ENCODE measurements at places on chromosomes 3 and 15.
A peak's percentile ranks its signal among the peaks of the same experiment; 100 is the strongest.

GRCh38 chr3:16423298-16423697, 90.2 kb downstream of the RFTN1 start:
- DNase-seq = no peak

DNA sequence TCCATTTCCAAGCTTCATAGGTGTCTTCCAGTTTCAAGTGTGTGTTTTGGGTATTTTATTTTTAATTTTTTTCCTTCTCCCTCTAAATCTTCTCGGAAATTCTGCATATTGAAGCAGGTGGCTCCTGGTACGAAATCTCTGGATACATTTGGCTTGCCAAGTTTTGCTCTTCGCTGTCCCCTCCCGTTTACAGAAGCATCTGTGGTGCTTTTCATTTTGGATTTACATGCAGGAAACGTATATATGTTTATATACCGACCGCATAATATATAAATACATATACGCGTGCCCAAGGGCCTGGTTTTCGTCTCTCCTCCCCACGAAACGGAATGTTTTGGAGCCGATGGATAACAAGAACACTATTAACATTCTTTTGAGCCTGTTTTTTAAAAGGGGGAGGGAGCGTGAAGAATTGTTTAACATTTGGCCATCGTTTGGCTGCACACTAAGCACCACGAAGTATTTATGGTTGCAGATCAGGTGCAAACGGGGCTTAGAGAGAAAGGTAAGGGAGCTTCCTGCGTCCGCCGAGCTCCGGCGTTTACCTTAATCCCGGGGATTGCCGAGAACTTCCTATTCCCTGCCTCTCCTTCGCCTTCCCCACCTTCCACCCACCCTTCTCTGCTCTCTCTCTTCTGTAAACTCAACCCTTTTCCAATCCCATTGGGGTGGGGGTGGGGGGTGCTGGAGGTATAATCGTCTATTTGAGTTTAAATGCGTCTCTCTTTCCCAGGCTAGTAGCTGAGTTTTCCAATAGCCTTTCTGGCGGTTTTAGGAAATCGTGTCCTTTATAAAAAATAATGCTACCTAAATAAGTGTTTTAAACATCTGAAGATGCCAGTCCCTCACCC, 1.1 kb upstream of the NLGN1 start:
- peak; percentile 4 for DNase-seq

DNA sequence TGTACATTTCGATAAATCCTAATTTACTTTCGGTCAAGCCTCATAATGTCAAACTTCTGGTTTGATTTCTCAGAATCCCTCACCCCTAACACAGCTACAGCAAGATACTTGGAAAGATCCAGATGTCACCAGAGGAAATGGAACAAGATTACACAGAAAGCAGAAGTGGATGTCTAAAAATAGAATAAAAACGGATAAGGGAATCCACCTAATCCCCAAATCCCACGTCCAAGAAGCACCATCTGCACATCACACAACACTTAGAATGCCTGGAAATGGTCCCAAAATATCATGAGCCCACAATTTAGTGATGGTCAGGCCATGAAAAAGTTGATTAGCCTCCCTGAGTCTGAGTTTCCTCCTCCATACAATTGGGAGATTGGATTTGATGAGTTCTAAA, 61.7 kb downstream of the AGTR1 start:
- DNase-seq = no peak

DNA sequence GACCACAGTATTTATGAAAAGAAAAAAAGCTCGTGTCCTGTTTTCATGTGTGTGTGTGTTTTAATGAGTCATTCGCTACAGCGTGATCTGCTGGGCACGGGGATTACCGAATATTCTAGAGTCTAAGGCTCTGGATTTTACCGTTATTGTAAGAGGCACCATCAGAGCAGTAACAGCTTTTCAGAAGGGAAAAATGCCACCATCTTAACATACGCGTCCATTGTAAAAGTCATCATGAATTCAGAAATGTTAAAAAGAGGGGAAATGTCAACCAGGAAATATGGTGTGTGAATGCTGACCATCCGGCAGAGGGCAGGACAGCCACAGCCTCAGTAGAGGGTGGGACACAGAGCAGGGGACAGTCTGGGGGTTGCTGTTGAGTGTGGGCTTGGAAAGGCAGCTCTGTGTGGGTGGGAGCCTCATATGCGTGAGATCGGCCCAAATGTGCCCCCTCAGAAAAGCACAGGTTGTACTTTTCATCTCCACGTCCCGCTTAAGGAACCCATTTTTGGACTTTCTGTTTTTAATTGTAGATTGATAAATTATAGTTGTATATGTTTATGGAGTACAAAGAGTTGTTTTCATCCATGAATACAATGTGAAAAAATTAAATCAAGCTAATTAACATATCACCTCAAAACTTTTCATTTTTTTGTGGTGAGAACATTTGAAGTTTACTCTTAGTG, 69.6 kb downstream of the ASB7 start:
- DNase-seq = peak; percentile 75

GRCh38 chr15:70512772-70513362, 250.5 kb downstream of the UACA start:
- DNase-seq = peak; percentile 67

GRCh38 chr3:197181741-197182140, 116.7 kb downstream of the DLG1 start:
- DNase-seq = peak; percentile 96

DNA sequence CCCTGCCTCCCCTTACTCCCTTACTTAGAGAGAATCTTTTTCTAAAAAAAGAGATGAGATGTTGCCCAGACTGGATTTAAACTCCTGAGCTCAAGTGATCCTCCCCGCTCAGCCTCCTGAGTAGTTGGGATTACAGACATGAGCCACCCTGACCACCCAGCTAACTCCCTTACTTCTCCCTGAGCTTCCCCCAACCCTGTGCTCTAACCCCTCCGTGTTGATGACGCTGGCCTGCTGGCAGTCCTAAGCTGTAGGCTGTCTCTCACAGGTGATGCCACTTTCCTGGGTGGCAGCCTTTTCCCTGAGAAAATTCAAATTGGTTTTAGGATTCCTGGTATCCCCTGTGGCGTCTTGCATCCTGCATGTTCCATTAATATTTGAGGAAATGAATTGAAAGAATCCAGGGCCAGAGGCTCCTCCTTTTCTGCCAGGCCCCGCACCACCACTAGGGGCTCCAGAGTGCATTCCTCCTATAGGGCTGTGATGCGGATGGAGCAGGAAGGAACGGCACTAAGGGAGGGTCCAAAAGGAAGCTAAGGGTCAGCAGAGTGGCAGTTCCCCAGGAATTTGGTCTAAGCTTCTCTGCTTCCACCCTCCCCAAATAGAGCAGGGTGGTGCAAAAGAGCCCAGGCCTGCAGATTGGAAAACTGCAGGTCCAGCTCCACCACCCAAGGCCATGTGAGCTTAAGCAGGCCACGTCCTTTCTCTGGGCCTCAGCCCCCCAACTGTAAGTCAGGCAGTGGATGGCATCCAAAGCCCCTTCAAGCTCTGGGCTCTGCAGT, 101.1 kb downstream of the DAPK2 start:
- DNase-seq = peak; percentile 40

GRCh38 chr3:150577855-150578254, 25.3 kb upstream of the SELENOT start:
- DNase-seq = no peak

- DNase-seq = peak; percentile 46
Measured at GRCh38 chr3:102085431-102086176, 236.3 kb downstream of the NFKBIZ start.

DNA sequence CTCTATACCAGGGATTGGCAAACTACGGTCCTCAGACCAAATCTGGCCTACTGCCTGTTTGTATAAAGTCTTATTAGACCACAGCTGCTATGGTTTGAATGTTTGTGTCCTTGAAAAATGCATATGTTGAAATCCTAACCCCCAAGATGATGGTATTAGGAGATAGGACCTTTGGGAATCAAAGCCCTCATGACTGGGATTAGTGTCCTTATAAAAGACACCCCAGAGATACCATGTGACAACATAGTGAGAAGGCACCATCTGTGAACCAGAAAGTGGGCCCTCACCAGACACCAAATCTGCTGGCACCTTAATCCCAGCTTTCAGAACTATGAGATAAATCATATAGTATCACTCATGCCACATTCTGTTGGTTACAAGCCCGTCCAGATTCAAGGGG, 7.4 kb downstream of the HMCES start:
- DNase-seq = peak; percentile 97

GRCh38 chr3:43759297-43759782, 68.6 kb downstream of the ABHD5 start:
- peak; percentile 72 for DNase-seq

All from fibroblast of villous mesenchyme (primary cell).